ENCODE measurements at places on chromosomes 1 and 21.

- no peak for DNase-seq
These were observed 7.5 kb upstream of the EVI5 start for GRCh38 chr1:92792340-92792782.

GRCh38 chr1:23525558-23526250, 5.3 kb downstream of the E2F2 start:
- DNase-seq: no peak

DNA sequence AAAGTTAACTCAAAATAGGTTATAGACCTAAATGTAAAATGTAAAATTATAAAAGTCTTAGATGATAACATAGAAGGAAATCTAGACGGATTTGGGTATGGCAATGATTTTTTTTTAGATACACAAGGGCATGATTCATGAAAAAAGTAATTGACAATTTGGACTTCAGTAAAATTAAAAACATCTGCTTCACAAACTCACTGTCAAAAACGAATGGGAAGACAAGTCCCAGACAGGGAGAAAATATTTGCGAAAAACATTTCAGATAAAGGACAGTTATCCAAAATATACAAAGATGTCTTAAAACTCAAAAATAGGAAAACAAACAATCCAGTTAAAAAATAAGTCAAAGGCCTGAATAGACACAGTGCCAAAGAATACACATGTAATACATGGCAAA, 9.7 kb upstream of the PTGS2 start:
- no peak for DNase-seq

DNA sequence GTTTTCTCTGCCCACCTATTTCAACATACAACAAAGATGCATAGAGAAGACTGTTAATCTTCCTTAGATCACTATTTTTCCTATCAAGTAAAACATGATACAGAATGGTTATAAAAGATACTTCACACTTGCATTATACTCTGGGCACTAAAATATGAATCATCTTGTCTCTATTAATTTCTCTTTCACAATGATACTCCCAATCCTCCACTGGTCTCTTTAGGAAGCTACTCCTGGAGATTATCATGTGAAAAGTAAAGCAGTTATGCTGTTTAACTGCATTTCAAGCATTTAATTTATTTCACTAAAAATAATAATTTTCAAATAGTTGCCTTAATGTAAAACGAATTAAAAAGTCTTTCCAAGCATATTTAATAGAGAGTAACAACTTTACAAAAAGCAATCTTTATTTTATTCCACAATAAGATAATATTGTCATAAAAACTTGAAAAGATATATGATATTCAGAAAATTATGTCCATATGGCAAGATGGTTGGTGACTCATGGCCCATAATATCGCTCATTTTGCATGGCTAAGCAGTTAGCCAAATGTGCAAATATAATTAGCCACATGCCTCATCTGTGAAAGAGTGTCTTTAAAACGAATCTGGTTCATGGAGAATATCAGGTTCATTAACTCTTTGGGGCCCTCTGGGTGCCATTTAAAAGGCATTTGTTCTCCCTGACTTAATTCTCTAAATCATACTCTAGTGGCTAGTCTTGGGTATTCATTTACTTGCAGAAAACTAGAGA, 1569.0 kb upstream of the B3GALT2 start:
- no peak for DNase-seq

DNA sequence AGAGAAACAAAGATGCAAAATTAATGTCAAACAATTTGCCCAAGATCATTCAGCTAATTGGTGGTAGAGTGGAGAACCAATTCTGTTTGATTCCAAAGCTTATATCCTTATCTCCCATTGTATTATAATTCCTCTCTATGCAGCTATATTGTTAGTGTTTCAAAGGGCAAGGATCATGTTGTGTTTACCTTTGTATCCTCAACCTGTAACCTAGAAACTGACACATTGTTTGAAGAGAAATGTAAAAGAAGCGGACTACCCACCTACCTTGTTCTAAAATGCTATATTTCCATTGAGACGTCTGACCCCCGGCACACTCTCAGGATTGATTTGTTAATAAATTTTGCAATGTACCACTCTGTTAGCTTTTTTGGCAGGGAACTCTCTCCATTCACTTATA, 9.3 kb downstream of the RAVER2 start:
- no peak for DNase-seq

Measured in Kasumi-1 (cell line).